ENCODE measurements at places on chromosomes 13 and 19.

- no peak for DNase-seq
These were observed 1397.4 kb upstream of the SPRY2 start for GRCh38 chr13:81738364-81738763.

GRCh38 chr13:20901668-20902437, 693 bp downstream of the XPO4 start:
- DNase-seq: no peak

- DNase-seq: no peak
These were observed 574.0 kb downstream of the EFNB2 start for GRCh38 chr13:105961438-105961837.

- DNase-seq: no peak
These were observed 34.6 kb upstream of the SLC10A2 start for GRCh38 chr13:103100830-103101229.

DNA sequence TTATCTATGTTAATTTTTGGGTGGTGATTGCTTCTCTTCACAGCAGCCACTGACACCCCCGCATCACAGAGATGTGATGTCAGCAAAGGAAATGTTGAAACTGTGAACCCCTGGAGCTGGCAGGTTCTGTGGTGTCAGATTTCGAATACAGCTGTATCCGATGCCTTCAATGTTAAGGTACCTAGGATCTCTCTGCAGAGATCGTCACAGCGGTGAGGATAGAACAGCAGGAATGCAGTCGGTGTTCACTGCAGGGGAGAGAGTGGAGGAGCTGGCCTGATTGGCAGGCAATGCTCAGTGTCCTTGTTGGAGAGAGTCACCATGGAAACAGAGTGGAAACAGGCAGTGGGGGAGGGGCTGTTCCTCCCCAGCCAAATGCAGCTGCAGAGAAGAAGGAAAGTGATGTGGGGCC, 79.5 kb upstream of the ZNF835 start:
- DNase-seq: peak; percentile 65

GRCh38 chr13:75636436-75637180, 478 bp downstream of the LMO7 start:
- DNase-seq: no peak

GRCh38 chr13:99870541-99870940, 101.0 kb downstream of the ZIC5 start:
- no peak for DNase-seq

- no peak for DNase-seq
These were observed 5.9 kb downstream of the MAST1 start for GRCh38 chr19:12843999-12844732.

GRCh38 chr19:5115771-5116202, 146.9 kb downstream of the KDM4B start:
- DNase-seq: no peak

GRCh38 chr13:91313581-91313980, 33.9 kb upstream of the MIR17HG start:
- no peak for DNase-seq

- DNase-seq: no peak
These were observed 52.2 kb downstream of the PEPD start for GRCh38 chr19:33469171-33470039.

DNA sequence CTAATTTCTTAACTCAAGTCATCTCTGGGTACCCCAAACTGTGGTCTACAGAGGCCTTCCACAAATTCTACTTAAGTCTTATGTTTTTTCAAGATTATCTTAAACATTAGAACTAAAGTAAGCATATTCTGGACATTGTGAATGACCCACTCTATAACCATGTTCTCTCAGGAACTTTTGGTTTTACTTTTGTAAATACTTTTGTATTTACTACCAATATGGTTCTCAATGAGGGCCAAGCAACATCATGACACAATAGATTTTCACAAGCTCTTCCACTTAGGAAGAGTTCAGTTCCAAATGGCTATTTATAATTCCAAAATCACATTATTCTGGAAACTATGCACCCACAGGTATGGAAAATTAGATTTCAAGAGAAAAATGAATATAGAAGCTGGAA, 10.8 kb downstream of the DIAPH3 start:
- no peak for DNase-seq

DNA sequence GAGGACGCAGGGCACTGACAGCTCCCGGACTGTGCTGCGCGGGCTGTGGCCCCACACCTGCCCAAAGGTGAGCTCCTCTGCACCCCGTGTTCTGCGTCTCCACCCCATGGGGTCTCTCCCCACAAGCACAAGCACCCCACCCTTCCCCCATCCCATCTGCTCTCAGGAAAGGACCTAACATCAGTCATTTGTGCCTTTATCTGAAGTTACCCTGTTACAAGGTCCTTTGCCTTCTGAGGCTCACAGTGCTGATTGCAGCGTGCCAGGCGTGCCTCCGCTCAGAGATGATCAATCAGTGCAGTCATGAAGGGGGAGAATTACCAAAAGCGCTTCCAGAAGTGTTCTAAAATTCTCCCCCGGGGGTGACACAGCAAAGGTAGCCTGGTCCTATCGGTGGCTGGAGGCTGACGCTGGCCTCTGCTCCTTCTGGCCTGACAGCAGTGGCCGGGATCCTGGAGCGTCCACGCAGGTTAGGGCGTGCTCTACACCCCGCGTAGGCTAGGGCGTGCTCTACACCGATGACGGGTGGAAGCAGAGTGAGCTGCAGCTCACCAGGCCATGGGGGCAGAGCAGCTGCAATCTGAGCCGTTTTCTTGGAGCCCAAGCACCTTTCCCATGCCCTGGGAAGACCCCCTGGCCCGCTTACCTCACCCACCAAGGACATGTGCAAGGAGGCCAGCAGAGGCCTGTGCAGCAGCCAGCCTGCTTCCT, 84.7 kb upstream of the TM9SF2 start:
- no peak for DNase-seq

- no peak for DNase-seq
These were observed 503.3 kb downstream of the COG6 start for GRCh38 chr13:40158757-40159156.

DNA sequence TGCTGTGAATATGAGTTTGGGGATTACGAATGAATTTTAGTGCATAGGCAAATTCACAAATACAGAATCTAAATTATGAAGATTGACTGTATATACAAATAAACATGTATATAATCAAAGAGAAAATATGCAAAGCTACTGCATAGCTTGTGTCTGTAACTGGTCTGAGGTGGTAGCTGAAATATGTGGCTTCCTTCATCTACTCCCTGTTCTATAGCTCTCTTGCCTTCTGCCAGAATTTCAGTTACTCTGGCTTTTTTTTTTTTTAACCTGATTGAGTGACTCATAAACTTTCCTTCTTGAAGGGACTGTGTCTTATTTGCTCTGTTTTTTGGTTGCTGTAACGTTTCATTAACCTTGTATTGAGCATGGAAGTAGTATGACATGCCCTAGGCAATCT, 26.6 kb downstream of the DNAJC3 start:
- DNase-seq: no peak

DNA sequence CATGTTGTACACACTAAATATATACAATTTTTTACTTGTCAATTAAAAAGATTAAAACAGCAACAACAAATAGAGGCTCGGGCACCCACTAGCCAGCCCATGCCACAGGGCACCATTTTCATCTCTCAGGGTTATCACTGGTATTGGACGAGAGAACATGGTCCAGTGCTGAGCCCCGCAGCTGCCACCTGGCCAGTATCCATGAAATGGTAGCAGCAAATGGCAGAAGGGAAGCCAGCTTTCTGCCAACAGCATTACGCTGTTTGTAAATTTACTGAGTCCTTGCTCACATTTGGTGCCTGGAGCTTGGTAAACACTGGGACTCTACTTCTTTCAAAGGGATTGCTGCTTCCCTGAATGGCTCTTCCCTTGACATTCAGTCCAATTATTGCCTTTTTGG, 87.9 kb upstream of the WASF3 start:
- no peak for DNase-seq

GRCh38 chr13:23468811-23469210, 35.3 kb upstream of the SACS start:
- DNase-seq: no peak

DNA sequence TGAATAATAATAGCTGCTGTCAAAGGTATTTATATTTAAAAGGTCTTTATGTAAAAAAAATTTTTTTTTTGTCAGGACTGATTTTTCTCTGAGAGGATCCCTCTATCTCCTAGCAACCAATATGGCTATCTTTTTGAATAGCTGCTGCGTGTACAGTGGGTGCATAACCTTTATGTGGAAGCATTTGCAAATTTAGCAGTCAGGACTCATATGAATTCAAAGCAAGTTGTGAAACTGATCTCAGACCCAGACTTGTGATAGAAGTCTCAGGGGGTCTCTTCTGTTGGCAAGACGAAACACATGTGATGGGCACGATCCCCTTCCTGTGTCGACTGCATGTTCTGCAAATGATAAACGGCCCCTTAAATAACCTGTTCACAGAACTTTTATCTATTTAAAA, 114.1 kb upstream of the ARGLU1 start:
- DNase-seq: no peak

DNA sequence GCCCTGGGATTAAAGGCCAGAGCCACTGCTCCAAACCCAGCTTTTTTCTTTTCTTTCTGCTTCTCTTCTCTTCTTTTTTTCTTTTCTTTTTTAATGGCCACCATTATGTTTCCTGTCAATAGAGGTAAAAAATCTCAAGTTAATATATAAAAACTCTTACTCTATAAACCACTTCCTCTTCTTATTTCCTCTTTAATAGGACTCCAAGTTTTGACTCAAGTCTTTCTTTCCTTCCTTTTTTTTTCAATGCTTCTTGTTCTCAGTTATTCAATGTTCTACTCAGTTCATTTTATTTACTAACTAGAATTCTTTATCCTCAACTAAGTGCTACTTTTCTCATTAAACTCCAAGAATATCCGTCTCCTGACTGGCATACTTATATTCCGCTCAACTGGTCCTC, 27.1 kb upstream of the MYCBP2 start:
- no peak for DNase-seq

DNA sequence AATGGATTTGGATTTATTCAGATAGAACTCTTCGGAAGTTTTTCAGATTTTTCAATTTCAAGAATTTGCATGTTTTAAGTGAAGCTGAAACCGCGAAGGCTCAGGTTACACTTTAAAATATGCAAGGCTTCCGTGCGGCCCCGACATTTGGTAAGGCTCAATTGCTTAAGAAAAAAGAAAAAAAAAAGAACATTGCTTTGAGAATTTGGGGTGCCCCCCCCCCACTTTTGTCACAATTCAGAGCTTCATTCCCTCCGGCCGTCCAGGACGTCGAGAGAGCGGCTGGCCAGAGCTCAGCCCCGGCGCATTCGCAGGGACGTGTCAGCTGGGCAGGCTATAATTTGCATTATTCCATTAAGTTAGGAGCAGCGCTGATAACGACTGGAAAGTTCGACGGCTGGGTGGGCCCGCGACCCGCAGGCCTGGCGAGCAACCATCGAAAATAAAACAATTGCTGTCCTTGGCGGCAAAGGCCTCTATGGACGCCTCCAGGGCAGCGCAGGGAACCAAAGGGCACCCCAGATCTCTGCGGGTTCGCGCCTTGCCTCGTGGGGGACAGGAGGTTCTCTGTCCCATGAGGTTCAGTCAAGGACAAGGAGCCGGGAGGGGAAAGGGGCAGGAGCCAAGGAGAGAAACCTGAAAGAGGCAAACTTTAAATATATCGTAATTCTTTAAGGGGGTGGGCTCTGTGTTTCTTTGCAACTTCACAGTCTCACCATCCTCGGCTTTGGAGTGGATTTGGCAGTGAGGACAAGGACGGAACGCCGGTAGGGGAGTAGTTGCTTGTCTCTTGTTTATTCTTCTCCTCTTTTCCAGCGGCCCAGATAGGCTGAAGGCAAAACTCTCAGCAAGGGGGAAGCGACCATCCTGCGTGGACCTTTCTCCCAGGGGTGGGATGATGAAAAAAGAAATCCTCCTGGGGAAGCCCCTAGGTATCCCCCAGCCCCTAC, 7.0 kb downstream of the SOX21 start:
- no peak for DNase-seq

- DNase-seq: no peak
These were observed 297.4 kb downstream of the DCLK1 start for GRCh38 chr13:35833608-35834275.

DNA sequence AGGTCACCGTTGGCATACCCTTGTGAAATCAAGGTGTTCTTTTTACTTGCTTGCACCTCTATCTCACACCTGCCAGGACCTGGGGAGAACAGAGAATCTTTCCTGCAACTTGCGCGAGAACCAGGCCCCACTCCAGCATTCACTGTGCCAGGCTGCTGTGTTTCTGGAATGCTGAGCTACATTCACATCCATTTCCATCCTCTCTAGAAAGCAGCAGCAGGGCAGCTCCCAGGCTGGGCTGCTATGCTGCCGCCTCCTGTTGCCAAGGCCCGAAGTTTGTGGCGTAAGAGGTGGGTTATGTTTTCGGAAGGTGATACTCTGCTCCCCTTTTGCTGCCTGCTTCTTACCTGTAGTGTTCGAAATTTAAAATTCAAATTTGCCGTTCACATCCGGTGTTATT, 464.1 kb downstream of the KLF5 start:
- DNase-seq: no peak

DNA sequence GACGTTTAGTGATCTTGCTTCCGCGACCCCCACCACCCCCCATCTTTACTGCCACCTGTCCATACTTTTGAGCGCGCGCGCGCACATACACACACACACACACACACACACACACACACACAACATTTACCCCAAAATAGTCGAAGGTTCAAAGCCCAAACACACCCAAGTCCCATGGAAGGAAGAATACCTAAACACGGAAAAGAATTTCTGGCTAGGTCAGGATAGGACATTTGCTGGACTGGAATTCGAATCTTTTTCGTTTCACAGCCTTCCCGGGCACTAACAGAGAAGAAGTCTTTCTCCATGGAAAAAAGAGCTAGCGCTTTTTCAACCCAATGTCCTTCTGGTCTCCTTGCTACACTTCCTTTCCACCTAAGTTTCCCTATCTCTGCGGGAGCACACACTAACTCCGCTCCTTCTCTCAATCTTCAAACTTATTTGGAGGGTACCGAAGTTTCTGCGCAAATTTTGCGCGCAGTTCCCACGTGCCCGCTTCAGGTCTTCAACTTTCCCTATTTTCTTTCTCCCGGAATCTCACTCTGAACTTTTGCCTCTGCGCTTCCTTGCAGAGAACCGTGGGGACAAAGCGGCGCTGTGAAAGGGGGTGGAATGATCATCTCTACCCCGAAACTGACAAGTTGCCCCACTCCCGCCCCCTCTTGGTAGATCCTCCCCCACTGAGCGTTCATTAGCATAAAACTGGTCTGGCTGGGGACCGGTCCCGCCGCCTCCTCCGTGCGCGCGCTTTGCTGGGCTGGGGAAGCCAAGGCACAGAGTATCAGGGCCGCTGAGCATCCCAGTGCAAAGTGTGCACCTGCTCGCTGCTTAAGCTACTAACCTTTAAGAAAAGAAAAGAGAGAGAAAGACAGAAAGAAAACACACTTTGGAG, 2.7 kb downstream of the DACH1 start:
- peak; percentile 57 for DNase-seq

DNA sequence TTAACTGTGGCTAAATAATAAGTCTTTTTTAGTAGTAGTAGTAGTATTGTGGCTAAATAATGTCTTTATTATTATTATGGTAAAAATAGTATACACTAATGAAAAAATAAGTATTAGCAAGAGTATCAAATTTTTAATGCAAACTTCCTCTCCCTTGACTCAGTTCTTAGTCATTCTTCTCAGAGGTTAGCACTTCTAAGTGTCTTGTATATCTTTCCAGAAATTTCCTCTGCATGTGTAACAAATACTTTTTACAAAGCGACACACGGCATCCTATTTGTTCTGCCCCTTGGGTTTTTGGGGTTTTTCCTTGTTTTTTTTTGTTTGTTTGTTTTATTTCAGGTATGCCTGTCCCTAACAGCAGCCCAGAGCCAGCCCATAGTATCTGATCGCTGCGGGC, 20.9 kb downstream of the SIN3B start:
- DNase-seq: no peak
